ENCODE measurements at places on chromosomes 11 and 22. TPM values are rescaled to one million over a fixed set of nuclear protein-coding genes. Genes with fewer than 3 reads are reported as not detected.

DNA sequence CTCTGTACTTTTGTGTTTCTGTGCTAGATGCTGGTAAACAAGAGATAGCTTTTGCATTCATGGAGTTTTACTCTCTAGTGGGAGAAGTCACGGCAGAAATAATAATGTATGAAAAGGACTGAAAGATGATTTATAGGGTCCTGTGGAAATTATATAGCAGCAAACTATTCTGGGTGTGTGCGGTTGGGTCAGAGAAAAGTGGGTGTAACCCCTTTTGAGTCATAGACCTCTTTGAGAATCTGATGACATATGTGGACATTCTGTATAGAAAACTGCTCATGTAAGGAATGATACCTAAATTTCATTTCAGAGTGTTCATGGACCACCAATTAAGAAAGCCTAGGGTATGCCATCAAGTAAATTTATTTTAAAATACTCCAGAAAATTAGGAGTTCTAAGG, 54.4 kb downstream of the TMEM135 start:
- DNase-seq = no peak

- no peak for DNase-seq
Measured at GRCh38 chr22:27075891-27076290, 418.5 kb downstream of the MIAT start.

DNA sequence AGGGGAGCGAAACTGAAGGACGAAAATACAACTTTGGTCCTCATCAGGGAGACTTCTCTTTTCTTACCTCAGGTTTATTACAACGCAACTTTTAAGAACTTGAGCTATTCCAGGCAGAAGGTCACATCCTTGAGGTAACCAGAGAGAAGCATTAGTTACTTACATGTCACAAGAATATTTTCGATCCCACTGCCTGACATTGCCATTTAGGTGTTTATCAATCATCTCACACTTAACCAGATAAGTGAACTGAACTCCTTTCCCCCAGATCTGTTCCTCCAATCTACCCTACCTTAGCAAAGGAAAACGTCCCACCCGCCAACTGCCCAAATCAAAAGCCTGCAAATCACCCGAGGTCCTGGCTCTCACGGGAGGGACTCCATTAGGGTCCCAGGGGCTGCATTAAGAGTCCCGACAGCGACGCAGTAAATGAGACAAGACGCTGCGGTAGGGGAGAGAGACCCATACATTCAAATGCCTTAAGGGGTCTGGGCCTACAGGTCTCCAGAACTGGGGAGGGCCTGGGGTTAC, 734 bp downstream of the ZNF280B start:
- DNase-seq = no peak

GRCh38 chr11:117621226-117621625, 175.8 kb downstream of the DSCAML1 start:
- DNase-seq = no peak

DNA sequence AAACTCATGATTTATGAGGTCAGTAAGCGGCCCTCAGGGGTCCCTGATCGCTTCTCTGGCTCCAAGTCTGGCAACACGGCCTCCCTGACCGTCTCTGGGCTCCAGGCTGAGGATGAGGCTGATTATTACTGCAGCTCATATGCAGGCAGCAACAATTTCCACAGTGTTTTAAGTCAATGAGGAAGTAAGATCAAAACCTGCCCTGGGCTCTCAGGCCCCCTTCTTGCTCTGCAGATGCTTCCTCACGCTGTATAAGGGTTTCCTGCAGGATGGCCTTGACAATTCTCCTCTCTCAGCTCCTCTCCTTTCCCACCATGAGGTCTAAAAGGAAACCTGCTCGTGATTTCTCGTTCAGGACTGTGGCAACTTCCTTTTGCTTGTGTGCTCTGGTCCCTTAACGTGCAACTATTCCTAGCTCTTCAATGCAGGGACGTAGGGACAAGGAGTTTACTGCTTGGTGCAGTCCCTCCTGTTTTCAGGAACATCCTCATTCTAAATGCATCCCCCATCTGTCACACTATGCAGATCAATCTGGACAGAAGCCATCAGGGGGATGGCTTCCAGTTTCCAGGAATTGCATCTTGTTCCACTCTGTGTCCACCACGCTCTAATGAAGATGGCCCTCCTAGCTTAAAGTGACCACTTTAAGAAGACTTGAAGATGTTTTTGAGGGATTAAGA, 64.3 kb upstream of the IGLL5 start:
- no peak for DNase-seq

- DNase-seq = peak; percentile 37
Measured at GRCh38 chr22:29727131-29727523, 7.3 kb downstream of the CABP7 start.

The ISX gene
- not detected for total RNA-seq

The TCN1 gene
- total RNA-seq = not detected

The TENM4 gene
- 0.63 TPM for total RNA-seq

The SEC14L6 gene
- total RNA-seq = not detected

The CST6 gene
- not detected for total RNA-seq

The OR4A16 gene
- not detected for total RNA-seq

The MMP3 gene
- not detected for total RNA-seq
